ENCODE measurements at places on chromosomes 3 and 15.

DNA sequence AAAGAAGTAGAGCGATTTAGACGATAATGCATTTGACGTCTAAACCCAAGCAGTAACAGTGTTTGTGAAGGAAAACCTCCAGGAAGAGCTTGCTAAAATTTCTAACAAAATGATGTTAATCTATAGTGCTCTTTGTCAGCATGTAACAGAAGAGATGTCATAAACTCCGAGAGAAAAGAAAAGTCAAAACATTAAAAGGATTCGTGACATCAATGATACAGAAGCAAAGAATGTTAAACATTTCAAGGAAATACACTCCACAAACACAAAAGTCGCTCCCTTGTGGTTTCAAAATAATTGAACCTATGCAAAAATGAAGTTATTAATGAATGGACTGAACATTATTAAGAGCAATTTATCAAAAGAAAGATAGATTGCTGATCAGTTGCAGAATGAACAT lies 27.9 kb downstream of the AADAC start:
- peak; percentile 51 for DNase-seq

DNA sequence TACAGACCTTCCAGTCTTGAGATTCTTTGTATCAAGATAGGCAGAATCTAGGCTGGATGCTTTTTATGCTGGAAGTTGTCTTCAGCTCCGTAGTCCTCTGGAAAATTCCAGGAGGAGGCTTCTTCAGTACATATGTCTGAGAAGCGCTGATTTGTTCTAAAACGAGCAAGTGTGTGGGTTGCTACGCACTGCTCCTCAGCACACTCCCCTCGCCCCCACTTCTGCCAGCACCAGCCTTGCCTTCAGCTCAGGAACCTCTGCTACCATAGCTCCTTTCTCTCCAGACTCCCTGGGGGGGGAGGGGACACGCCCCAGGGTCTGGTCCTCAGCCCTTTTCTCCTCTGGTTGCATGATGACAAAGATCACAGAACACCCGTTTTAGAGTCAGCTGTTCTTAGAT lies 75.5 kb upstream of the TRA2B start:
- no peak for DNase-seq

DNA sequence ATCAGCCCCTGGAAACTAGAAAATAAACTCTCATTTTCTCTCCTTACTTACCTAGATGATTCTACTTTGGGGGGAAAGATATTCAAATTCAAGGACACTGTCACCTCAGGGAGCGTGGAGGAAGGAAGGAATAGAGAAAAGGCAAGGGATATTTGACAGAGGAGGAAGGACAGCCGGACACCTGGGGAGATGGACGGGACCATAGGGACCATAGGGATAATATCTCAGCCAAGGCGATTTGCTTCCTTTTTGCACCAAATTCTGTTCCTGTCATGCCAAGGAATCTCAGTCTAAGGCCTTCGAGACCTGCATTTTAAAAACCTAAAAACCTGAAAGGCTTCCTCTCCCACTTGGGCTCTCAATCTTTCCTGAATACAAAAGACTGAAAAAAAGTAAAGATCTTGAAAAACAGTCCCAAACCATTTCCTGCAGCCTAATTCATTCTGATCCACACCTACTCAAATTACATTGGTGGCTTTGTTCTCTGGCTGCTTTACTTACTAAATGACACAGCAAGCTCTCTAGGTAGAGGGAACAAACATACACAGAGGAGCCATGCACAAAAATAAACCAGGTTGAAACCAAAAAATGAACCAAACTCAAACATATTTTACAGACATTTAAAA lies 73.9 kb upstream of the SLC24A5 start:
- no peak for DNase-seq

DNA sequence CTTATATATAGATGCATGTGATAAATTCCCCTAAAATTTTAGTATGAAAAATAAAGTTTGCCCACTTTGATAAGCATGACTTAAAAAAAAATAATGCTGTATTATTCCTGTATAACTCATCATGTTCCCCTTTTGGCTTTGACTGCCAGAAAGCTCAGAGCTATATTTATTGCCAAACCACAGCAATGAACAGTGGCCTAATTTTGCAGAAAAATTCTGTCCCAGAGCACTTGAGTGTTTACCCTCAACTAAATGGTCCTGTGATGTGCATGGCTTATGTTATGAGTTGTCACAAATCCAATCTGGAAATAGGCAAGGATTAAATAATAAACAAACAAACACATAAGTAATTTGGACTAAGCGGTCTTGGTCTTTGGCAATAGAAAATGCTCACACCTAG lies 276.7 kb downstream of the SLC9A9 start:
- peak; percentile 59 for DNase-seq

DNA sequence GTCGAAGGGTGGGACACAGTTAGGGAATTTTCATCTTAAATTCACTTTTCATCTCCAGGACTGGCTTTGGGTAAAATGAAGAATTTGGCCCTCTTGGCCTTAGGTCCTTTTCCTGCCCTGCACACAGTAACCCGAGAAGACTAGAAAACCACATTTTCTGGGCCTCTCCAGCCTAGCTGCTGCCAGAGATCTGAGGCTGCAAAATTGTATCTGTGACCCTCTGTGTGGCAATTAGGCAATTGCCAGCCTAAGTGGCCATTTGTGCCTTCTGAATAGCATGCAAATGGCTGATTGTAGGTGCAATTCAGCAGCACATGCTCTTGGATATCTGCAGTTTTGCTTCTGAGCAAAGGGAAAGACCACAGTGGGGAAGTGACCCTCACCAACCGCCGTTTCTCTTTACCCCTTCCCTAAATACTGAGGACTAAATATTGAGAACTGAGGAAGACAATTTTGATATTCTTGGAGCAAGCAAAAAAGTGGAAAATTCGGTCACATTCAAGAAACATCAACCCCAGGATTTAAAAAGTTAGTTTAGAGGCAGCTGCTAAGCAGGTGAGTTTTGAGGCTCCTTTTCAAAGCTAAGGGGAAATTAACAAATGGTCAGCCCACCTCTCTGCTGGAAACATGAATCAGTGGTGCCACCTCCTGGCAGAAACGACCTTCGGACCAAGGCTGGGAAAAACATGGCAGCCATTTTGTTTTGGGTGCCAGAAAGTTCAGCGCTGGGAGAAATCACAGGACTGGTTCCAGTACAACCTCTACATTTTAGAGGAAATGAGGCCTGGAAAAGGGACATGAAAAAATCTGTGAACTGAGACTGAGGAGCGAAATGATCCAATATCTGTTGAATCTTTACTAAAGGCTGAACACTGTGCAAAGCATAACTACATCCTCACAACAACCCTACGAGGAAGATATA lies 56.6 kb upstream of the PRTG start:
- peak; percentile 64 for DNase-seq

GRCh38 chr3:54536450-54536849 lies 391.4 kb downstream of the LRTM1 start:
- DNase-seq, result no peak

Data from fibroblast of lung (primary cell).